Activated CD4-positive, alpha-beta T cell treated with anti-CD3 and anti-CD28 coated beads, Interleukin-2, amount 50 U/mL, for 16 hours (primary cell): ENCODE measurements at places on chromosomes 2 and 18.

DNA sequence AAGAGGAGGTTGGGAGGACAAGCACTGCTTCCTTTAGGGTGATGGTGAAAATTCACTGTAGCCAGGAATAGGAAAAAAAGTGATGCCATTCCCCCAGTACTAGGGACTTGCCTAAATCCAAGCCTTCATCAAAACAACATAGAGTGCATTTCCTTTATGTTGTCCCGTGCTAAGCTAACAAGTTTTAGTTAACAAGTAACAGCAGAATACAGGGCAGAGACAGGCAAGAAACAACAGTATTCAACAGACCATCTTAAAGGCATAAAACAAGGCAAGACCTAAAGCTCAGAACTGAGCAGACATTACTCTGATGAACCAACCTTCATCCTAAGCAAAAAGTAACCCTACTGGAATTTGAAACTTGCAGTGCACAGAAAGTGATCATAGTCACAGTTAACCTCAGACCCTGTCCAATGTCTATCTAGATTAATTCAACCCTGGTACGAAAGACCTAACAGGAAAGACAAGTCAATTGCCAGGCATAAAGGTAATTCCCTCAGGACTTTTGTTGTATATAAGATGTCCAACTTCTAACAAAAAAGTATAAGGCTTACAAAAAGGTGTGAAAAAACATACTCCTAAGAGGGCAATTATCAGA, 34.4 kb upstream of the GALNT1 start:
- no peak for DNase-seq

- DNase-seq = peak; percentile 1
Observed at GRCh38 chr2:156110890-156111289, 221.6 kb downstream of the NR4A2 start.

- peak; percentile 21 for DNase-seq
Observed at GRCh38 chr2:8986327-8986976, 17.0 kb downstream of the MBOAT2 start.

DNA sequence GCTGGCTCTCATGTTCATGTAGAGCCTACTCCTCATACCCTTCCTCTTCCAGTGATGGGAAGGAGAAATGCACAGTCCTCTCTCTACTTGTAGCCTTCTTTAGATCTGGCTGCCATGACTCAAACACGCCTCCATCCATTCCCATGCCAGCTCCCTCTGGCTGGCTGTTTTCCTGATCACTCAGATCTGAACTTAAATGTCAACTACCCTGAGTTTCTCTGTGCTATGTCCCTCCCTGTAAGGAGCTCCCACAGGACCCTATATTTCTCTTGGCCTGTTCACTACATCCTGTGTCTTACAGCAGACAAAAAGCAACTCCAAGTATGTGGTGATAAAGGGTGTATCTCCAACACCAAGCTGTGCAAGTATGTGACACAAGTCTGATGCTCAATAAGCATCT, 152.4 kb downstream of the TCF4 start:
- no peak for DNase-seq

GRCh38 chr2:42969231-42970150, 177.1 kb upstream of the HAAO start:
- no peak for DNase-seq

- DNase-seq = no peak
Observed at GRCh38 chr2:146258071-146258470, 1586.8 kb upstream of the ACVR2A start.

- peak; percentile 65 for DNase-seq
Observed at GRCh38 chr2:191114403-191114886, 36.3 kb downstream of the STAT4 start.

- DNase-seq = no peak
Observed at GRCh38 chr2:10407432-10407831, 40.7 kb downstream of the ODC1 start.

- no peak for DNase-seq
Observed at GRCh38 chr2:19021100-19021476, 337.3 kb downstream of the OSR1 start.

GRCh38 chr2:80068038-80068731, 236.4 kb downstream of the LRRTM1 start:
- DNase-seq = no peak

DNA sequence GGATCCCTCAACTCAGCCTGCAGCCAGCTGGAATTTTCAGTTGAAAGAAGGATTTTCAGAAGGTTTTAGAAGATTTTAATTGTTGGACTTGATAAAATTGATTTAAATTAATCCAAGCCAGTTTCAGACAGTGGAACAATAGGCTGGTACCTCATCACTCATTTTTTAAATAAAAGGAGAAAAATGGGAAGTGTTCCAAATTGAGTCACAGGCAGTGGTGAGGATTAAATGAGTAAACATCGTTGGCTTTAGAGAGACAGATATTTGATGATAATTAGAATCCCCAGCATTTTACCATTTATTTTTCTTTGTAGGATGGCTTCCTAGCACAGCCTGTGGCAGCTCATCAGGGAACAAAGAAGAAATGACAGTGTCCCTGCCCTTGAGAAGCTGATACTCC, 7.4 kb downstream of the CXCR4 start:
- DNase-seq = no peak

- DNase-seq = no peak
Observed at GRCh38 chr18:22542406-22542835, 124.7 kb upstream of the CTAGE1 start.

DNA sequence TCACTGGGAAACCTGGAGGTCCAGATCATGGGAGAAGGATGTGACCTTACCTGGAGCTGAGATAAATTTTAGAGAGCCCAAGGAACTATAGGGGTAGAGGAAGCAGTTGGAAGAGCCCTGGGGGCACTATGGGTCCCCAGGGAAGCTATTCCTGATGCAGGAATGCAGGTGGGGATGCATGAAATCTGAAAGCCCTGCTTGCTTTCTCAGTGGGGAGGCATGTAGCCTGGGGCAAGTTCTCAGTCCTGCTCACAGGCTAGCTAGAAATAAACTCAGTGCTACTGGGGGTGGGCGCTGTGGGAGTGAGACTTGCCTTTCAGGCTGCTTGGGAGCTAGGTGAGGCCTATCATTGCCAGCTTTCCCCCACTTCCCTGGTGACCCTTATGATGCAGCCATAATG, 499.7 kb downstream of the PTH2R start:
- no peak for DNase-seq

- peak; percentile 70 for DNase-seq
Observed at GRCh38 chr2:48356701-48357325, 173.1 kb upstream of the STON1 start.

DNA sequence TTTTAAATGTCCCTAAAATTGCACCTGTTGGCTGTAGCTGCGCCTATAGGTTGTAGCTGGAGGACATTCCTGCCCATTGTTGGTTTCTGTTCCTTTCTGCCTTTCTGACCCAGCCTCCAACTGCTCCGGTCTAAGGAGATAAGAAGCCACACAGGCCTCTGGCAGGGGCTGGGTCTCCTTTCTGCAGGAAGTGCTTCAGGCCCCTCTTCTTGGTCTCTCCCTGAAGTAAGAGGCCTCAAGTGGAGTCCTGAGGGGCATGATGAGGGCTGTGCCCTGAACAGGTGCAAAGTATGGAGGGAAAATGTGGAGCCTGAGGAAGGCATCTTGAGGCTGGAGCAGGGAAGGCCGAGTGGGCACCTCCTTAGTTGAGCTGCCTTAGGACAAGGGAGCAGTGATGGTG, 10.4 kb upstream of the SFTPB start:
- DNase-seq = no peak

GRCh38 chr2:161332371-161332967, 24.2 kb downstream of the PSMD14 start:
- no peak for DNase-seq

DNA sequence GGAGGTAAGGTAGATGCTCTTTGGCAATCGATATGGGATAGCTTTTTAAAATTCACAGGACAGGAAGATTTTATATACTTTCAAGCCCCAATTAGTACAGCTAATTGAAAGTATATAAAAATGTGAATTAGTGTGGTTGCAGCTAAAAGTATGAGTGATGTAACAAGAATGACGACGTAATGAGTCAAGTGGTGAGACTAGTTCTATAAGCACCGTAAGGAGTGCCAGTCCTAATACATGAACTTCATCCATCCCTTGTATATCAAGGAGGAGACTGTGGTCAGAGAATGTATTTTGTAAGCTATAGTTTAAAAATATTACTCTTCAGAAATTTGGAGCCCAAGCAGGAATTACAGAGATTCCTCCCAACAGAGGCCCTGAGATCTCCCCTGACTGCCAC, 25.8 kb downstream of the DNAJC27 start:
- DNase-seq = no peak

DNA sequence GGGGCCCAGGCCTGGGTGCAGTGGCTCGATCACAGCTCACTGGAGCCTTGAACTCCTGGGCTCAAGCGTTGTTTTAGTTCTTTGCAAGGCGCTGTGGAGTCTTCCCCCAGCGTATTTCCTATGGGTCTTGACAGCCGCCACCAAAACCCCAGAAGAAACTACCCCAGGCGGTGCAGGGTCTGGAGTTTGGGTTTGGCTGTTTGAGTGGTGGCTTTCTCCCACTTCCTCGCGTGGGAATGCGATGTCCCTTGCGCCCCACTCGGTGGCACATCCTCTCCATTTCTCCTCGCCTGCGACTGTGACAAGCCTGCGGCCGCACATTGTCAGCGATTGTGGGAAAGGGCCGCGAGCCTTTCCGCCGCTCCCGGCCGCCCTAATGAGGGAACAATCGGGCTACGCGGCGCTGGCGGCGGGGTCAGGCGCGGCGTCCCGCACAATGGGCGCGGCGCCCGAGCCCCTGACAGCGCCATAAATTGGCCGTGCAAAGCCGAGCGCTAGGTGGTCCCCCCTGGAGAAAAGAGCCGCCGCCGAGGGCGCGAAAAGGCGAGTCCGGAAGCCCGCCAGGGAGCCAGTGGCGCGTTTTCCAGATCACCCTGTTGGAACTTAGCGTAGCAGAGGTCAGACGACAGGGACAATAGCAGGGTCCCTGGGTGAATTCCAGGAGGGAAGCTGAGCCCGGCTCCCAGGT, 194.9 kb upstream of the POU3F3 start:
- DNase-seq = no peak

DNA sequence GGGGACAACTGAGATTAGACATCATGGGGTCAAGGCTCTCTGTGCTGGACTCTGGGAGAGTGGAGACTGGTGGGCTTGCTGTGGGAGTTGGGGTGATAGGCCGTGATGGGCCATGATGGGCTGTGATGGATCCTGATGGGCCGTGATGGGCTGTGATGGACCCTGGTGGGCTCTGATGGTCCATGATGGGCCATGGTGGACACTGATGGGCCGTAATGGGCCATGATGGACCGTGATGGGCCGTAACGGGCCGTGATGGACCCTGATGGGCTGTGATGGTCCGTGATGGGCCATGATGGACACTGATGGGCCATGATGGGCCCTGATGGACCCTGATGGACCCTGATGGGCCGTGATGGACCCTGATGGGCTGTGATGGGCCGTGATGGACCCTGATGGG, 18.5 kb downstream of the LPIN1 start:
- no peak for DNase-seq

- DNase-seq = peak; percentile 31
Observed at GRCh38 chr2:211455216-211455841, 898.9 kb downstream of the CPS1 start.

GRCh38 chr2:236483102-236483501, 86.5 kb upstream of the ACKR3 start:
- DNase-seq = no peak

- no peak for DNase-seq
Observed at GRCh38 chr18:38009320-38009719, 443.7 kb upstream of the CELF4 start.

GRCh38 chr2:238281826-238282480, 6.5 kb downstream of the PER2 start:
- DNase-seq = no peak

DNA sequence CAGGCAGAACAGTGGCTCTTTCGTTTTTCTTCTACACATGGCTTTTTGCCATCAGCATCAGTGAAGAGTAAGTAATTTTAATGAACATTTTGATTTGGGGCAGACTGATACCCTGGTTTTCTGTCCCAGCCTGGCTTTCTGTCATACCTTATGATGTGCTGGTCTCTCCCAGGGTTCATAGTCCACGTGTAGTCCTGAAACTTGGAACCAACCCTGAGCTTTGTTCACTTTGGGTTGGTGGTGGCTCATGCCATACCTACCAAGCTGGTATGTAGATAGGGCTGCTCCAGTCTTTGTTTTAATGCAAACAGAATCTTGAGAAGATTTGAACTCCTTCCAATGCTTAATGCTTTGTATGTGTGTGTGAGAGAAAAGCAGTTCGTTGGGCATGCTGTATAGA, 4.9 kb downstream of the COPS7B start:
- no peak for DNase-seq

GRCh38 chr2:102321941-102322719, 10.8 kb downstream of the IL1RL1 start:
- DNase-seq = no peak

DNA sequence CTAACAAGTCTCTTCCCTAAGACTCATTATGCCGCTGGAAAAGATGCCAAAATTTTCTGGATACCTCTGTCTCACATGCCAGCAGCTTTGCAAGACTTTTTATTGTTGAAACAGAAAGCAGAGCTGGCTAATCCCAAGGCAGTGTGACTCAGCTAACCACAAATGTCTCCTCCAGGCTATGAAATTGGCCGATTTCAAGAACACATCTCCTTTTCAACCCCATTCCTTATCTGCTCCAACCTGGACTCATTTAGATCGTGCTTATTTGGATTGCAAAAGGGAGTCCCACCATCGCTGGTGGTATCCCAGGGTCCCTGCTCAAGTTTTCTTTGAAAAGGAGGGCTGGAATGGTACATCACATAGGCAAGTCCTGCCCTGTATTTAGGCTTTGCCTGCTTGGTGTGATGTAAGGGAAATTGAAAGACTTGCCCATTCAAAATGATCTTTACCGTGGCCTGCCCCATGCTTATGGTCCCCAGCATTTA, 26.3 kb downstream of the DHRS9 start:
- DNase-seq = peak; percentile 30

DNA sequence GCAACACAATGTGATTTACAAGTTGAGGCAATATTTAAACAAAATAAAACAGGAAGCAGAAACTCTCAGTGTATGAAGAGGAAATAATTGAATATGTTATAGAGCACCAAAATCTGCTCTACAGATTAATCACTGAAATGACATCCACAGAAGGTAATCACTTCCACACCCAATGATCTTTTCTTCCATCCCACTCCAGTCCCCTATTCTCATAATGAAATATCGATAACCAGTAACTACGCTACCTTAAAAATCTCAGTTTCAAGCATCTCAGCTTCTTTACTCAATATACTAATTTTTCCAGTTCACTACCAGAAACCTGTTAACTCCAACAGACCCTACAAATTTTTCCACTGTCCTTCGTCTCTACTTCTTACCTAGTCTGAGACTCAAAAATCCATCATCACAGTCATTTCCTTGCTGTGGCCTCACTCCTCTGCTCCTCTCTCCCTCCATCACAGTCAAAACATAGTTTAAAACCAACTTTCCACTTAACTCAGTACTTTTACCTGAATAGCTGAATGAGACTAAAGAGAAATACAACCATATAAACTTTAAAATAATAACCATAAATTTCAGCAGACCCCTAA, 67.1 kb downstream of the MEMO1 start:
- no peak for DNase-seq

- peak; percentile 26 for DNase-seq
Observed at GRCh38 chr2:42169874-42170521, 845 bp downstream of the EML4 start.
